ENCODE measurements at places on chromosomes 4 and X.
A peak's percentile ranks its signal among the peaks of the same experiment; 100 is the strongest.

DNA sequence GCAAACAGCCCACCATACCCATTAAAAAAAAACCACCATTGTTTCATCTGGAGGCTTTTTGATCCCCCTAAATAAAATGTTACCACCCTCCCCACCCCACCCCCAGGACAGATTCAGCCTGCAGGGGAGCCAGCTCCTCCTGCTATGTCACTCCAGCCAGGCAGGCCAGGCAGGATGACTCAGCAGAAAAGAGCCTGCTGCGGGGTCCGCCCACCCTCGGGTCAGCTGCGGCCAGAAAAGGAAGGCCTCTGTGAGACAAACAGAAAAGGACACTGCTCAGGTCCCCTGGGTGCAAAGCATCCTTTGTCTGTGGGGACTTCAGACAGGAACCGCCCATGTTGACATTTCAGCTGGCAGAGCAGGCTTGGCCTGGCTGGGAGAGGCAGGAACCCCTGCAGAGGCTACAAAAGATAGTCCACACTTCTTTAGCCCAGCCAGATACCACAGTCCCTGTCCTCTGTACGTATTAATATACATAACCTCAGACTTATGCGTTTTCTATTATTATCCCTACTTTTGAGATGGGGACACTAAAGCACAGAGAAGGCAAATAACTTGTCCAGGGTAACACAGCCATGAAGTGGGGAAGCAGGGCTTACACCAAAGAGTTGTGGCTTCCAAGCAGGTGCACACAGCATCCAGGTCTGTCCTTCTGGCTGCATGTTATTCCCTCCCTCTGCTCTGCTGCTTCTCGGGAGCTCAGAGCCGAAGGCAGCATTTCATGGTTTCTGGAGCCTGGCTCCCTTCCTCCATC, 147.7 kb downstream of the CPEB2 start:
- DNase-seq, result peak; percentile 82

DNA sequence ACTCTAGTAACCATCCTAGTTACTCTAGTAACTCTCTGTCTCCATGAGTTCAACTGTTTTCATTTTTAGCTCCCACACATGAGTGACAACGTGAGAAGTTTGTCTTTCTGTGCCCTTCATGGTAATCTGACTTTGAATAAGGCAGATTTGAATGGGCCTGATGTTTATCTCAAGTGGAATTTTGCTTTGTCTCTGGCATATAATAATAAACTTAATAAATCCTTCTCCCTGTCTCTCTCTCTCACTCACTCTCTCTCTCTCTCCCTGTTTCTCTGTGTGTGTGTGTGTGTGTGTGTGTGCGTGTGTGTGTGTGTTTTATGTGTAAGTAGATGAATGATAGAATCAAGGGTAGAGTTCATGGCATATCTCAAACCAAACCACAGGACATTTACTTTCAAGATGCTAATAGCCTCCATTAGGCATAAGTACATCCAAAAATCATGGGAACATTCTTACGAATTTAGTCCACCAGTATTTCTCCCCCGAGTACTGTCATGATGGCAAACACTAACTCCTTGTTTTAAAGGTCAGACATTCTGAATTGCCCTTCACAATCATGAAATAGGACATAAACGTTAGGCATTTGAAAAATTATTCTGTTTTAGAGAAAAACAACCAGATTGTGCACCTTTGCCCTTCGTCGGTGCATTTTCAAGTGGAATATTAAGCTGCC, 193.1 kb downstream of the SPATA18 start:
- no peak for DNase-seq

DNA sequence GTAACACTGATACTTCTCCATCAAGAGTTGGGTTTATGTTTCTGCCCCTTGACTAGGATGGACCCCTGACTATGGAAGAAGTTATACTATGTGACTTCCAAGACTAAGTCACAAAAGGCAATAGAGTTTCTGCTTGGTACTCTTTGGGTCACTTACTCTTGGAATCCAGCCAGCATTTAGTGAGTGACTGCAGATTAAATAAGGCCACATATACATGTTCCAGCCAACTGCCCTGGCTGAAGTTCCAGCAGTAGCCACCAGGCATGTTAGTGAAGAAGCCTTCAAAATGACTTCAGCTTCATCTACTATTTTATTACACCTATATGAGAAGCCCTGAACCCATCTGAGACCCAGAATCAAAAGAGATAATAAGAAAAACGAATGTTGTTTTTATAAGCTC, 524.0 kb downstream of the DMD start:
- no peak for DNase-seq

DNA sequence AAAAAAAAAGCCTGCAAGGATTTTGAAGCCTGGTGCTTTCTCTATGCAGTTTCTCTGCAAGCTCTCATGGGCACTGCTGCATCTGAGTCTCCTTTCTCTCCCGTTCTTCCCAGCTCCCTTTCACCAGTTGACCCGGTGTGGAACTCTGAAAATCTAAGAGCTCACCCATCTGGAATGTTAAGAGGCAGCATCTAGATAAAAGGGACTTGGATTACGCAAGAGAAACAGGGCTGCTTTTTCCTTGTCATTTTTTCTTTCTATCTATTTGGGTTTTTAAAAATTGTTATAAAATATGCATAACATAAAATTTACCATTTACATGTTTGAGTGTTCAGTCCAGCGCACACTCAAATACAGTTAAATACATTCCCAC, 95.2 kb upstream of the RPS6KA3 start:
- DNase-seq, result no peak

- DNase-seq, result no peak
Measured at GRCh38 chrX:96004386-96004785, 680.3 kb upstream of the DIAPH2 start.

DNA sequence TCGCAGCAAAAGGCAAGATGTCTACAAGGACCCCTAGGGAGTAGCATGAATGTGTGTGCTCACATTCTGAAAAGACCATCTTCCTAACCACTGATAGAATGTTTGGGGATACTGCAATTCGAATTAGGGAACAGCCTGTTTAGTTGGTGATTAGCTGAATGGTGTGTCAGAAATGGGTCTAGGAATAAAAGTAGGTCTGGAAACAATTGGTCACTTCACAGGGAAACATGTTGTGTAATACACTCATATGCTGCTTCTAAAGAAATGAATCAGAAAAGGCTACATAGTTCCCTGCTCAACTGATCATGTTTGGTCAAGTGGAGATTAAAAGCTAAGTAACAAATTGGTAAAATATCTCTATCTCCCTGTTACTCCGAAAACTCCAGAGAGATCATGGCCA, 2362.4 kb upstream of the TENM3 start:
- DNase-seq, result no peak
